ENCODE measurements at places on chromosomes 11 and 22.

GRCh38 chr11:2578929-2579270, 120.9 kb downstream of the KCNQ1OT1 start:
- no peaks in the 10 kb centered on the region for H3K4me1 ChIP-seq
- peak; percentile 4 for DNase-seq
- no peaks in the 10 kb centered on the region for H3K27me3 ChIP-seq
- H3K27ac ChIP-seq, result no peak overlapping the region

- no peak overlapping the region for H3K4me3 ChIP-seq
- no peak for DNase-seq
Observed at GRCh38 chr11:96116376-96116775, 192.5 kb upstream of the MTMR2 start.

DNA sequence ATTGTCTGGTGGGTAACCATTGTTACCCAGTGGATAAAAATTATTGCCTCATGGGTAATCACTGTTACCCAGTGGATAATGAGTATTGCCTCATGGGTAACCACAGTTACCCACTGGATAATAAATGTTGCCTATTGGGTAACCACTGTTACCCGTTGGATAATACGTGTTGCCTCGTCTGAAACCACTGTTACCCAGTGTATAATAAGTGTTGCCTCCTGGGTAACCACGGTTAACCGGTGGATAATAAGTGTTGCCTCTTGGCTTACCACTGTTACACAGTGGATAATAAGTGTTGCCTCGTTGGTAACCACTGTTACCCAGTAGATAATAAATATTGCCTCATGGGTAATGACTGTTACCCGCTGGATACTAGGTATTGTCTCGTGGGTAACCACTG, 20.9 kb upstream of the NXPE4 start:
- no peaks in the 10 kb centered on the region for H3K36me3 ChIP-seq
- DNase-seq, result no peak
- H3K27ac ChIP-seq, result no peak overlapping the region

GRCh38 chr11:22733475-22734248, 67.3 kb downstream of the GAS2 start:
- DNase-seq, result no peak
- H3K27ac ChIP-seq, result no peak overlapping the region
- no peak overlapping the region for H3K4me3 ChIP-seq
- H3K36me3 ChIP-seq, result no peaks in the 10 kb centered on the region
- no peaks in the 10 kb centered on the region for H3K4me1 ChIP-seq
- H3K27me3 ChIP-seq, result no peaks in the 10 kb centered on the region

GRCh38 chr11:28903716-28904115, 795.5 kb downstream of the METTL15 start:
- DNase-seq, result no peak
- no peaks in the 10 kb centered on the region for H3K27me3 ChIP-seq
- H3K36me3 ChIP-seq, result no peaks in the 10 kb centered on the region
- no peak overlapping the region for H3K4me3 ChIP-seq
- no peak overlapping the region for H3K27ac ChIP-seq

DNA sequence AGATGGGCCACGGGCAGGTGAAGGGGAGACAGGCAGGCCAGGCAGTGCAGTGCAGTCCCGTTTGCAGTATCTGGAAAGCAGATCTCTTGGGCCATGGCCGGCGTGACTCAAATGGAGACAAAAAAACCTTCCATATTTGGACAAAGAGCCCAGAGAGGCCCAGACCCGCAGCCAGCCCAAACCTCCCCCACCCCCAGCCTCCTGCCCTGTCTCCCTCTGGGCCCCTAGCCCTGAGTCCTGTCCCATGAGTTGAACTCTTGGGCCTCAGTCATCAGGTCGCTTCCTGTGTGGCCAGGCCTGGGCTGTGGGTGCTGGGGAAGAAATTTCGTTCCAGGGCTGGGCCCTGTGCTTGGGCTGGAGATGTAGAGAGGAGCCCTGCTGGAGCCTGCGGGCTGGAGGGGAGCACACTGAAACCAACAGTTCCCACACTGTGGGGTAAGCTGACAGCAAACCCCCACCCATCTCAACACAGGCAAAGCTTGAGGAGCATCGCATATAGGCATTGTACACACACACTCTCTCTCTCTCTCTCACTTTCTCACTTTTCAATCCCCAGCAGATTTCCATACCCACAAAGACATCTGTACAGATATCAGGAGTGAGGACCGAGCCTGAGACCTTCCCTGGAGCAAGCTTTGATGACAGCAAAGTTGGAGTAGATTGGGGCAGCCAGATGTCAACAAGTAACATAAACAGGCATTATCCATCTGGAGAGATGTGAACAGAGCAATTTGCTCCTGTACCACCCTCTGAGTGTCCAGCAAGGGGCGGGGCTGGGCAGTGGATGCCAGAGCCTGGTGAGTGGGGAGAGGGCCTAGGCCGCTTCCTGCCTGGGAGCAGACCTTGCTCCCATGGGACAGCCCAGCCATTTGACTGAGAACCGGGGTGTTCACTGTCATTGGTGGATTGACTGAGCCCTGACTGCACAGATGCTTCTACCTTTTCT, 17.2 kb downstream of the ARHGEF17 start:
- H3K27ac ChIP-seq, result no peak overlapping the region
- H3K4me3 ChIP-seq, result no peak overlapping the region
- no peaks in the 10 kb centered on the region for H3K36me3 ChIP-seq

DNA sequence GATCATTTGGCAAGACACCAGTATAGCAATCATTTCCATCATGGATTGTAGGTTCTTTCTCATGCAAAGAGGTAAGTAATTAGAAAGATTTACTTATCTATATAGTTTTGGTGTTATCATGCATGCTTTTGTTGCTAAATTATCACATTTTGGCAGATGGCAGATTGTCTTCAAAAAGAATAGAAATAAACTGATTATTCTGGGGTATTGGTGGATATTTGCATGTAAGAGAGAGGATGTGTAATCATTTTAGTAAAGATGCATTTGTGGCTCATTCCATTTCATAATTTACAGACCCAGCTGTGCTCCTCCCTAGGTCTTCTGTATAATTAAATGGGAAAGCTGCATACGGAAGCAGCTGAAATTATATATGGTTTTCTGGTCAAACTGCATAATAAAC, 875.7 kb upstream of the ANO3 start:
- no peak overlapping the region for H3K4me3 ChIP-seq
- no peaks in the 10 kb centered on the region for H3K27me3 ChIP-seq
- H3K4me1 ChIP-seq, result no peaks in the 10 kb centered on the region
- no peak for DNase-seq
- H3K36me3 ChIP-seq, result no peaks in the 10 kb centered on the region

DNA sequence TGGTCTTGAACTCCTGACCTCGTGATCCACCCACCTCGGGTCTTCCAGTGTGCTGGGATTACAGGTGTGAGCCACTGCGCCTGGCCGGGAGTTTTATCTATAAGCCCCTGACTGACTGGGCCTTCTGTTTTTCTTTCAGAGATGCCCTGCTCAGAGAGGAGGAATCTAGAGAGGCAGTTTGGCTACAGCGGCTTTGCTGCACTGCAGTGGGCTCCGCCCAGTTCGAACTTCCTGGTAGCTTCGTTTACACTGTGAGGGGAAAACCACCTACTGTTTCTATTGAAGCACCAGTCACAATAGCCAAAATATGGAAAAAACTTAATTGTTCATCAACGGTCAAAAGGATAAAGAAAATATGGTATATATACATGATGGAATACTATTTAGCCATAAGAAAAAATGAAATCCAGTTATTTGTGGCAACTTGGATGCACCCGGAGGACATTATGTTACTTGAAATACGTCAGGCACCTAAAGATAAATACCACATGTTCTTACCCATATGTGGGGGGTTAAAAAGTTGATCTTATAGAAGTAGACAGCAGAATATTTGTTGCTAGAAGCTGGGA, 31.9 kb upstream of the FAM181B start:
- peak; percentile 23 for DNase-seq
- H3K4me1 ChIP-seq, result peaks cover 3% of the 10 kb centered on the region
- no peaks in the 10 kb centered on the region for H3K36me3 ChIP-seq
- peak overlapping the region; percentile 32 for H3K27ac ChIP-seq
- H3K4me3 ChIP-seq, result peak overlapping the region; percentile 36

DNA sequence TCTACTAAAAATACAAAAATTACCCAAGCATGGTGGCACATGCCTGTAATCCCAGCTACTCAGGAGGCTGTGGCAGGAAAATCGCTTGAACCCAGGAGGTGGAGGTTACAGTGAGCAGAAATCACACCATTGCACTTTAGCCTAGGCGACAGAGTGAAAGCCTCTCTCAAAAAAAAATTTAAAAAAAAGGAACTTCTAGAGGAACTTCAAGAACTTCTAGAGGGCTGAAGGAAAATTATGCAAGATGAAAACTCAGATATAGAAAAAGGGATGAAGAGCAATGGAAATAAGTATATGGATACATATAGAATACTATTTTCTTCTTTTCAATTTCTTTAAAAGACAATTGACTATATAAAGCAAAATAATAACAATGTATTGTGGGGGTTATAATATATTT, 51.2 kb upstream of the PRR5 start:
- H3K36me3 ChIP-seq, result no peaks in the 10 kb centered on the region
- no peak overlapping the region for H3K27ac ChIP-seq
- no peak for DNase-seq

- peak overlapping the region; percentile 95 for H3K4me3 ChIP-seq
- no peaks in the 10 kb centered on the region for H3K27me3 ChIP-seq
- peaks cover 39% of the 10 kb centered on the region for H3K4me1 ChIP-seq
- peak overlapping the region; percentile 94 for H3K27ac ChIP-seq
- peaks cover 14% of the 10 kb centered on the region for H3K36me3 ChIP-seq
Observed at GRCh38 chr22:50583294-50583861, 729 bp upstream of the CHKB start.

DNA sequence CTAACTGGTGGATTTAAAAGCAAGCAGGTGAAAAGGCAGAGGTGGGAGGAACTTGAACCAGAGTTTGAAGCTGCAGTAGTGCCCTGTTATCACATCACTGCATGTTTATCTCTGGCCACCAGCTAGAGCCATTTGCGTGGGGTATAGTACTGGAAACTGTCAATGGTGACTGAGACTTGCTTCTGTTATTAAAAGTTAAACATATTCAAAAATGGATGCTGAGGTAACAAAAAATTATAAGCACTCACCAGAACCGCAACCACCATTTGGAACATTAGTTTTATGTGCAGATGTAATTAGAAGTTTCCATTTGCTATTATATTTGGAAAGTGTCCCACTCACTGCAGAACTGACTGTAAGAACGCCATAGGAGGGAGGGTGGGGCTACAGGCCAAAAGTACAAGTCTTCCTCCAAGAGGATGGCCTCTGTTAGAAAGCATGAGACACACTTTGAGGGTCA, 1.2 kb upstream of the CD59 start:
- peaks cover 24% of the 10 kb centered on the region for H3K4me1 ChIP-seq
- H3K36me3 ChIP-seq, result peaks cover 9% of the 10 kb centered on the region
- no peak overlapping the region for H3K4me3 ChIP-seq
- no peaks in the 10 kb centered on the region for H3K27me3 ChIP-seq
- DNase-seq, result no peak
- no peak overlapping the region for H3K27ac ChIP-seq

DNA sequence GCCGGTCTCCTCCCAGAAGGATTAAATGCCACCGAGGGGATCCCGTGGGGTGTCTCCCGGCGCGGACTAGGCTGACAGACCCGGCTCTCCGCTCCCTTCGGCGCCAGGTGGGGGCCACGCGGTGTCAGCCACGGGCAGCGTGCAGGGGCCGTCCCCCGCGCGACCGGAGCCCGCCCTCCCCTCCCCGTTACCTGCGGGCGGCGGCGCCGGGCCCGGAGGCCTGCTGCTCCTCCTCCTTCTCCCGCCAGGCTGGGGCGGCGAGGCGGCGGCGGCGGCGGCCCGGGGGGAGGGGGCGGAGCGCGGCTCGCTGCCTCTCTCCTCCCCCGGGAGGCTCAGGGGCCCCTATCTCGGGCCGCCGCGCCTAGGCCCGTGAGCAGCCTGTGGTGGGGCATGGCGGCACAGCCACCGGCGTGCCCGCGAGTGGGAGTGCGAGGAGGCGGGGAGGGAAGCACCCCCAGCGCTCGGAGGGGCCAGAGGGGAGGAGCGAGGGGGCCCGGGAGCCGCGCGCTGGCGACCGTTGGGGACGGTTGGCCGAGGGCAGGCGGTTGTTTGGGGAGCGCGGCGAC, 450 bp downstream of the ZBTB44 start:
- H3K4me3 ChIP-seq, result peak overlapping the region; percentile 96
- DNase-seq, result no peak
- H3K36me3 ChIP-seq, result peaks cover 3% of the 10 kb centered on the region
- peak overlapping the region; percentile 98 for H3K27ac ChIP-seq
- peaks cover 52% of the 10 kb centered on the region for H3K4me1 ChIP-seq

DNA sequence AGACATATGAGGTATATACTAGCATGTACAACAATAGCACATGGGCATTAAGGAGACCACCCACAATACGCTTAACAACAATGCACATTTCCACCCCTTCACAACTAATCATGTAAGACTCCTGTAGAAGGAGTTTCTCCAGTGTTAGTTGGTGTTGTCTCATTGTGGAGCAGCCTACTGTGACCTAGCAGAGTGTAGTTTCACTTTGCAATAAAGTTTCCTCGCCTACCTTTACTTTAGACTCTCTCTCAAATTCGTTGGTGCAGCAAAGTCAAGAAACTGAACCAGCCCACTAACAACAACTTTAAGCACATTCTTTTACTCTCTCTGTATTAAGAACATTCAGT, 863.6 kb downstream of the FAM181B start:
- no peak for DNase-seq
- peak overlapping the region; percentile 86 for H3K4me3 ChIP-seq
- no peaks in the 10 kb centered on the region for H3K36me3 ChIP-seq
- no peaks in the 10 kb centered on the region for H3K27me3 ChIP-seq

DNA sequence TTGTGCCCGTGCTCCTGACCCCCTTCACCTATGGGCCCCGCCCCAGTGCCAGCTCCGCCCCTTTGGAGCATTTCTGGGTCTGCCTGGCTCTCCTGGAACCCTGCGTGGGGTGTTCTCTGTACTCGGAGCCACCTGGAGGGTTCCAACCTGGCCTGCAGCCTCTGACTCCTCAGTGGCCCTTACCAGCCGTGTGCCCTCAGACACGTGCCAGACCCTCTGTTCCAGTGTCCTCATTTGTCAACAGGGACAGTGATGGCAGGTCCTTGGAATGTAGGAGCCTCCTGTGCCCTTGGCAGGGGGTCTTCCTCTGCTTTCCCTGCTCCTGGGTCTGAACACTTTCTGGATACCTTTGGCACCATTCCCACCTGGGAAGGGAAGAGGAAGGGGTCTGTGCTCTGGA, 96.4 kb downstream of the CACNA1I start:
- H3K36me3 ChIP-seq, result peaks cover 20% of the 10 kb centered on the region
- peaks cover 13% of the 10 kb centered on the region for H3K4me1 ChIP-seq
- peaks cover 10% of the 10 kb centered on the region for H3K27me3 ChIP-seq
- no peak overlapping the region for H3K27ac ChIP-seq
- no peak overlapping the region for H3K4me3 ChIP-seq
- DNase-seq, result no peak

DNA sequence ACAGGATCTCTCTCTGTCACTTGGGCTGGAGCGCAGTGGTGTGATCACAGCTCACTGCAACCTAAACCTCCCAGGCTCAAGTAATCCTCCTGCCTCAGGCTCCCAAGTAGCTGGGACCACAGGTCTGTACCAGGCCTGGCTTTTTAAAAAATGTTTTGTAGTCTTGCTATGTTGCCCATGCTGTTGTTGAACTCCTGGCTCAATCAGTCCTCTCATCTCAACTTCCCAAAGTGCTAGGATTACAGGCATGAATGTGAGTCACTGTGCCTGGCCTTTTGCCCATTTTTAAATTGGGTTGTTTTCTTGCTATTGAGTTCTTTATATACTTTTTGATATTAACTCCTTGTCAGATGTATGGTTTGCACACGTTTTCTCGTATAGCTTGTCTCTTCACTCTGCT, 33.0 kb upstream of the PITPNB start:
- peaks cover 9% of the 10 kb centered on the region for H3K36me3 ChIP-seq
- DNase-seq, result no peak
- H3K4me3 ChIP-seq, result no peak overlapping the region
- no peaks in the 10 kb centered on the region for H3K4me1 ChIP-seq
- no peaks in the 10 kb centered on the region for H3K27me3 ChIP-seq
- H3K27ac ChIP-seq, result no peak overlapping the region
